ENCODE measurements at places on chromosomes 6 and 20.

DNA sequence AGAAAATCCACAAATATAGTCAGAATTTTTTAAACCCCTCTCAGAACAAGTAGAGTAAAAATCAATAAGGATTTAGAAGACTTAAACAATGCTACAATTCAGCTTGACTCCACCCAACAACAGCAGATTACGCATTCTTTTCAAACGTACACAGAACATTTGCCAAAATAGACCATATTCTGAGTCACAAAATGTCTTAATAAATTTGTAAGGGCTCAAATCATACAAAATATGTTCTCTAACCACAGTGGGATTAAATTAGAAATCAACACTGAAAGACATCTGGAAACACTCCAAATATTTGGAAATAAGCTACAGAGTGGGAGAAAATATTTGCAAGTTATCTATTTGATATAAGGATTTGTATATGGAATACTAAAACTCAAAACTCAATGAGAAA is 164.2 kb upstream of the AKAP12 start:
- DNase-seq, result no peak

DNA sequence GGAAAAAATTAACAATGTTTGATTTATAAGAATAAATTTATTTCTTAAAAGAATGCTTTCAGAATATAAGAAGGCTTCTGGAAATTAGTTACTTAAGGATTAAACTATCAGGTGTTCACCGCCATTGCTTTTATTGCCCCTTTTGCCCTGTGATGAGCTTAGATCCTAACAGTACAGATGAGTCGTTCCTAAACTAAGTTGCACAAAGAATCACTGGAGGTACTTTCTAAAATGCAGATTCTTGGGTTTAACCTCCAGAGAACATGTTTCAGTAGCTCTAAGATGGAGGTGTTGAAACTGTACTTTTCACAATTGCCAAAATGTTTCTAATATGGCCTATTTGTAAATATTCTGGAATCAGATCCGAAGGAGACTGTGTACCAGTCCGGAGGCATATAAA is 211.9 kb downstream of the GMDS start:
- DNase-seq, result no peak

GRCh38 chr6:160742090-160742489 is 40.0 kb downstream of the PLG start:
- no peak for DNase-seq

DNA sequence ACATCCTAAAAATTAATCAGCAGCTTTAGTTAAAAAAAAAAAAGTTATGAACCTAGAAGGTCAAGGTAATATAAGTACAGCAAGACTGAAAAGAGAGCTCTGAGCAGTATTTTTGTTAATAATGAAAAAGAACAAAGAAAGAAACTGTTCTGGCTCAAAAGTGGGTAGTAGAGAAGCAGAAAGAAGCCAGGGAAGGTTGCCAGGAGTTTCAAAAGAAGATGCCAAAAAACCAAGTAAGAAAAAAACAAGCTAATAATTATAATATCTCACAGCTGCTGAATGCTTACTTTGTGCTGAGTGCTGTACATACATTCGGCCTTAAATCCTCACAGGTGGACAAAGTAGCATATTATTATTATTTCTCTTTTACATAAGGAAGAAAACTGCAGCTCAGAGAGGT is 31.9 kb downstream of the NRSN1 start:
- no peak for DNase-seq

DNA sequence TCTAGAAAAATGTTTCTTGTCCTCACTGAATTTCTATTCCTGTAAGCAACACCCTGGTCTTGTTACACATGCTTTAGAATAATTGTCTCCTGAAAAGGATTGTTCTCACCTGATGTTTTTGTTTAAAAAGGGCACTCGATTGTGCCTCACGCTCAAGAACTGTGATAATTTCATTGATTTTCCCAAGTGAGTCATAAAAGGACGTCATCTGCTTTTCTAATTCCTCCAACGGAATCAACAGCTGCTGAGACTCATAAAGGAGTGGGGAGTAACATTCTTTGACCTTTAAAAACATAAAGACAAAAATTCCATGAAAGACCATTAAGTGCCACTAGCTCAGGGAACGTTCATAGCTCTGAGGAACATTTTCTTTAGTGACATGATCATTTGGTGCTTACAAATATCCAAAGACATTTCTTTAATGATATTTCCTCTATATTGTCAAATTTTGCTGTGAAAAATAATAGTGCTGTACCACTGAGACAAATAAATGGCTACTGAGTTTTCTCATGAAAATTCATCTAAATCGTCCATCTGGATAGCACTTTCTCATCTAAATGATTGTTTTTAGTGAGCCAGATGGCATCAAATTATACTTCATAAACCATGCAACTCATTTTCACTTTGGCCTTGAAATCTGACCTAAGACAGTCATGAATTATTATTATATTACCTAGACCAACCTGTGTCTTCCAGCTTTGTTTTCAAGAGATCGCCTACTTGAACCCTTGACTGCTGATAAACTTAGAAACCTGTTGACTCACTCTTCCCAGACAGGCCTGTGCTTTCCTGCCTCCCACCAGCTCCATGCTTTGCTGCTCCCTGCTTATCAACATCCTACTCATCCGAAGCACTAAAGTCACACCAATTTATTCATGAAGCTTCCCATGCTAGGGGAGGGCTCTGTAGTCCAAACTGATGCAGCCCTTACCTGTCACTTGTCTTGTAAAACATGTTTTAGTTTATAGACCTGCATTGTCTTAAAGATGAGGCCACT is 178.2 kb downstream of the SYNE1 start:
- DNase-seq, result no peak

- DNase-seq, result peak; percentile 17
Measured at GRCh38 chr6:4647414-4648365, 128.5 kb upstream of the CDYL start.

GRCh38 chr6:149474108-149474935 is 10.5 kb downstream of the ZC3H12D start:
- no peak for DNase-seq

GRCh38 chr6:26129656-26130055 is 42.4 kb downstream of the HFE start:
- no peak for DNase-seq

- peak; percentile 44 for DNase-seq
Measured at GRCh38 chr6:32941214-32941768, 463 bp upstream of the HLA-DMB start.

GRCh38 chr6:136326038-136326553 is 36.5 kb upstream of the BCLAF1 start:
- no peak for DNase-seq

DNA sequence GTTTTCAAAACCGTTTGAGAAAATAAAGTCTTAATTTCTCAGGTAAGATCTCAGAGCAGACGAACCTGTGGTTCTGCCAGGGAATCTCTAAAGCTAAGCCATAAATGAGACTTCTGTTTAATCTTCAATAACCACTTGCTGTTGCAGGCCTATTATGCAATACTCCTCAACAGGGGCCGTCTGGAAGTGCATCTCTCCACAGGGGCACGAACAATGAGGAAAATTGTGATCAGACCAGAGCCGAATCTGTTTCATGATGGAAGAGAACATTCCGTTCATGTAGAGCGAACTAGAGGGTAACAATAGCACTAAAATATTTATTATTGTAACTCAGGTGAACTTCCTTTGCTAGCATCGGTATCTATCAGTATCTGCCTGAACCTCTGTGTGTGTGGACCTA is 223.7 kb downstream of the ARHGAP18 start:
- no peak for DNase-seq

DNA sequence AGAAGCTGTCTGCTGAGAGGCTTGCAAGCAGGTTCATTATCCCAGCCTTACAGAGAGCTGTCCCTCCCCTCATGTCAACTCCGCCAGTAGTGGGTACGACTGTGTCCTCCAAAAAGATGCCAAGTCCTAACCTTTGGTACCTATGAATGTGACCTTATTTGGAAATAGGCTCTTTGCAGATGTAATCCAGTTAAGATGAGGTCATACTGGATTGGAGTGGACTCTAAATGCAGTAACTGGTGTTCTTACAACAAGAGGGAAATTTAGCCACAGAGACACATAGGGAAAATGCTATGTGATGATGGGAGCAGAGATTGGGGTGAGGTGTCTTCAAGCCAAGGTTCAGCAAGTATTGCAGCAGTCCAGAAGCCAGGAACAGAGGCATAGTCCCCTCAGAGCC is 90.8 kb upstream of the FOXP4 start:
- DNase-seq, result no peak

DNA sequence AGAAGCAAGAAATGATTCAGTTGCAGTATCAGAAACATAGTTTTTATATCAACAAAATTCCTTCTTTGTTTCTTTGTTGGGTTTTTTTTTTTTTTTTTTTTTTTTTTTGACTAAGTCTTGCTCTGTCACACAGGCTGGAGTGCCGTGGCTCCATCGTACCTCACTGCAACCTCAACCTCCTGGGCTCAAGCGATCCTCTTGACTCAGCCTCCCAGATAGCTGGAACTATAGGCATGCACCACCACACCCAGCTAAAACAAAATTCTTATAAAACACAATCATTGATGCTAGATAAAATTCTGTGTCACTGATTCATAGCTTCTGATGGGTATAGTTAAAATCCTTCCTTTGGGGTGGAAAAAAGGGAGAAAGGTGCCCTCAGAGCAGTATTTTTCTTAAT is 110.3 kb upstream of the TNFAIP3 start:
- no peak for DNase-seq

DNA sequence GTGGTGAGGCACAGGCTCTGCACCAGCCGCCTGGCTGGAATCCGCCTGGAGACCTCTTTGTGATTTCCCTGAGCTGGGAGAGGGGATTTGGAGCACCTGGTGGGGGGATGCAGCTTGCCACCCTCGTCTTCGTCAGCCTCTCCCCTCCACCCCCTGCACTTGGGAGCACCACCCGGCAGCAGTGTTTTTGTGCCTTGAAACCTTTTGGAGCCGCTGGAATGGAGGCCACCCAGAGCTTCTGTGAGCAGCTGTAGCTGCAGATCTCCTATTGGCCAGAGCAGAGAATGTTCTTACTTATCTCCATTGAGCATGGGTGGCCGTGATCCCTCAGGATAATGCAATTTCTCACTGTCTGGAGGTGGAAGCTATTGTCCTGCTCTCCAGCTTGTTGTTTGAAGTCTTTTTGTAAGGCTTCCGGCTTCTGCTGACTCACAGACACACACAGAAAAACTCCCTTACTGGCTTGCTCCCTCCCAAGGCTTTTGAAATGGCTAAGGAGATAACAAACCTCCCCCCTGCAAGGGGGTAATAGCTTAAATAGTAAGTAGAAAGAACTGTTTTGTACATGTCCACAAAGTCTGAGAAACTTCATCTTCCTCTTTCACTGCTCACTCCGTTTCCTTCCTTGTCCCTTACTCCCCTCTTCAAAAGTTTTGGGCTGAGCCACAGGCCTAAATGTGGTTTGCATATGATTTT is 271.2 kb downstream of the PRL start:
- no peak for DNase-seq

DNA sequence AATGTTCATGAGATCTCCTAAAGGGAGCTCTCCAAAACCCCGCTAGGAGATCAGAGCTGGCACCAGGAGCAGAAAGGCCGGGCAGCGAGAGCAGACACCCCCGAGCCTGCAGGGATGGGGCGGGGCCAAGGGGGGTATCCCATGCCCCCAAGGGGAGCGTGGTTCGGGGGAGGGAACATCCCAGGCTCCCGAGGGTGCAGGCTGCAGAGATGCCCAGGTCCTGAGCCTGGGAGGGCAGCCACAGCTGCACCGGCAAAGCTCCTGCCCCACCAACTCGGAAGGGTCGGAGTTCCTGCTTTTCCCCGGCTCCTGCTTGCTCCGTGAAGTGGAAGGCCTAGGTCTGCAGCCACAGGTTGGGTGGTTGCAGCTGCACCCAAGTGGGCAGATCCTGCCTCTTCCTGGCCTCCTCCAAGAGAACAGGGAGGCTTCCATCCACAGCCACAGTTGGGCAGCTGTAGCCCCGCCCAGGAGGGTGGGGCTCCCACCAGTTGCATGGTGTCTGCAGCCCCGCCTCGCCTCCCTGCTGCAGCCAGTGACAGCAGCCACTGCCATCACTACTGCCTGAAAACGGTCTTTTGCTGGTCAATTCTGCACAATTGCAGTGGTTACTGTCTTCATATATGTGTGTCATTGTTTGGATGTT is 13.4 kb upstream of the GMNN start:
- DNase-seq, result no peak

GRCh38 chr6:169965239-169965638 is 213.8 kb downstream of the ERMARD start:
- DNase-seq, result no peak

- no peak for DNase-seq
Measured at GRCh38 chr6:111566873-111567517, 38.7 kb downstream of the TRAF3IP2 start.

- DNase-seq, result no peak
Measured at GRCh38 chr6:23301556-23301955, 732.2 kb downstream of the HDGFL1 start.

DNA sequence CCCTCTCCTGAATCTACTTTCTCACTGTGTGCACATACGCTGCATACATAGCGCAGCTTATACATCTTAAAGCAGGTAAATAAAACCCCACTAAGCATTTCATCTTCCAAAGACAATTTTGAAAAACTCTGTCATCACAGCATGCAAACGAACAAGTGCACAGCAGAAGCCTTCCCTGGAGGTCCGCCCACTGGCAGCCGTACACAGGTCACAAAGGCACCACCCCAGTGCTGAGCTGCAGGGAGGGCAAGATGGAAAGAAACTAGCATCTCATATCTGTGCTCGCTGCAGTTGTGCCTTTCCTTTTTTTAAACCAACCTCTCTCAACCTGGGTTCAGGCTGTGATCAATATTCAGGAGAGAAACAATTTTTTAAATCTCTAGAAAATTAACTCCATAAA is 73.3 kb downstream of the HUS1B start:
- DNase-seq, result no peak

DNA sequence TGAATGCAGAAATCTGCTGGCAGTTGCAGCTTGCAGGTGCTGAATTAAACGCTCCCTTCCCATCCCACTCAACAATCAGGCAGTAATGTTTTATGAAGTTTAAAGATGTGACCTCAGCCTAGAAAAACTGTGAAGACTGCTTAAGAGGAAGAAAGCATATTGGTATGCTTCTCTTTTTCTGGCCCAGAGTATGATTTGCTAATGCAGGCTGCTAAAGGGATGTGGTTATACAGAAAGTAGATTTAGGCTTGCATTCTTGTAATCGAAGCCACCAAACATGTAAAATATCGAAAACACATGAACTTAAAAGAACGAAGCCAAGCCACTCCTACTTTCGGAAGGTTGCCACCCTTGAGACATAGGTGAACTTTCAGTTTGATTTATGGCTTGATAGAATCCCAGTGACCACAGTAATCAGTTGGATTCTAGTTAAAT is 40.7 kb downstream of the MAP3K5 start:
- no peak for DNase-seq

DNA sequence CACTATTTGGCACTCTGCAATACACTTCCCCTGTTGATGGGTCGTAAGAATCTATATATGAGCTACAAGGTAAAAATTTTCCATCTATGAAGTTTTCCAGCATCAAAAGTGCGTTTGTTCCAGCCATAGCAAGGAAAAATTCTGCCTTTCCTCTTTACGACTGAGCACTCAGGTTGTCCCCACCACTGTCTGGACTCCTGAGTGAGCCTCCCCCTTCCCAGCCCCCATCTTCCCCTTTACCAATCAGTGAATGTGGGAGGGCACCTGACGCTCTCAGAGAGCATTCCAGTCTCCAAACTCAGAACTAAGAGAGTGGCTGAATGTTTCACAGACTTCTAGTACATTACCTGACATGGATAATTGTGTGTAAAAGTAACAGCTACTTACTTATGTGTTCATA is at the start of gene ALDH8A1:
Gene ALDH8A1, minus strand, starts transcription at position 175 of the 400 bp plus-strand sequence. Its CDS starts 48 bp downstream, at position 127.
- no peak for DNase-seq

- DNase-seq, result no peak
Measured at GRCh38 chr6:24428615-24429014, 25.9 kb downstream of the MRS2 start.

Measured in stimulated activated CD4-positive, alpha-beta T cell treated with anti-CD3 and anti-CD28 coated beads, Interleukin-1b, Interleukin-23, amount 100 ng/mL, for 48 hours (primary cell).